ENCODE measurements at places on chromosomes 5 and 9.

GRCh38 chr9:112839331-112839730 lies 51.3 kb downstream of the SLC46A2 start:
- H3K27ac ChIP-seq: no peak overlapping the region
- no peak overlapping the region for H3K4me3 ChIP-seq
- DNase-seq: no peak
- H3K36me3 ChIP-seq: peaks cover 5% of the 10 kb centered on the region
- no peaks in the 10 kb centered on the region for H3K27me3 ChIP-seq
- H3K4me1 ChIP-seq: no peaks in the 10 kb centered on the region

DNA sequence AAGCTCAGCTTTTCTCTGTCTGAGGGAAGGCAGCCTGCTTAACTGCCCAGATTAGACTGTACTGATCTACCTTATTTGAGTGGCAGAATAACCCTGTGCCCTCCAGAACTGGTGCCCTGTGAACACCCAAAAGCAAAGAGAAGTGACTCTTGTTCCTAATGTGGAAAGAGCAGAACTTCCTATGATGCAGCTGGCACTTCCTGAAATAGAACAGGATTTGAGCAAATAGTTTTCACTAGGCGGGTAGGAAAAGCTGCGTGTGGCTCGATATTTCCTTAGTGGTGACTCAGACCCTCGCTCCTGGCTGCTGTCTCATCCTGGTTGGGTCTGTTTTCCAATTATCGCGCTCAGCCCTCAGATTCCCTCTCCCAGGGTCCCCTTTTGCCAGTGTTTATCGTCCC lies 89.9 kb downstream of the SH3TC2 start:
- DNase-seq: peak; percentile 83
- H3K4me1 ChIP-seq: peaks cover 56% of the 10 kb centered on the region
- H3K27me3 ChIP-seq: no peaks in the 10 kb centered on the region
- no peaks in the 10 kb centered on the region for H3K36me3 ChIP-seq

DNA sequence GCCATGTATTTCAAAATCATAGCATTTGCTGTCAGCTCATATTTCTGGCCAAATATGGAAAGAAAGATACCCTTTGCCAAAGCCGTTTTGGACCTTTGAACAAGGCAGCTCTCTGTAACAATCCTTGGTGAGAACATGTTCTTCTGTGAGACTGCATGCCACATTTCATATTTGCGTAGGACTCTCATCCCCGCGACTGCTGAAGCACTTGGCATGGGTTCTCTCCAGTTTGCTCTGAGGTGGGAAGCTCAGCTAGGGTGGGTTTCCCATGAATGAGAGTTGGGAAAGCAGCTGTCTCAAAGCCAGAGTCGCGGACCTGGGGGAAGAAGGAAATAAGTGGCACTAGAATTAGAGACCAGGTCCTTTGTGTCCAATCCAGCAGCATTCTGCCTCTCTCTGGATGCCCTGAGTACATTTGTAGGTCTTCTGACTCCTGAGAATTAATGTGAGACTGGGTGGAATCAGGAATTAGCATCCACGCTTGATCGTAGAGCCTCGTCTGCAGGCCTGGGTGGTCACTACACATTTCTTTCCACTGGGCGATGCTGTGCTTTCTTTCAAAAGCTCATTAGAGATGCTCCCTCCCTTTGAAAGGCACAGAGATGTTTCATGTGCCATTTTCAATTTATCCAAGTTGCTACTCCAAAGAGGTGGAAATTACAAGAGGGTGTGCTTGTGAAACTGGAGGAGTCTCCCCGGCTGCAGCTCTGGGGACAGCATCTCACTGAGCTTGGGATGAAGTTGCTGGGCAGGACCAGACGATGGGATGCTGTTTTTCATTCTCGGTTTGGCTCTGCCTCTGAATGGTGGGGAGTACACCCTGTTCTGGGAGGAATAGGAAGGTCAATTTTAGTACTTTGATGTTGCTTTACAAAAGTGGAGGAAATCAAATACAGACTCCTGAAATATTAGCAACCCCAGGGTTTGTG lies 197.2 kb downstream of the GADD45G start:
- no peaks in the 10 kb centered on the region for H3K36me3 ChIP-seq
- no peak overlapping the region for H3K27ac ChIP-seq
- no peak for DNase-seq

- H3K27me3 ChIP-seq: peaks cover 5% of the 10 kb centered on the region
- H3K4me3 ChIP-seq: no peak overlapping the region
- H3K4me1 ChIP-seq: no peaks in the 10 kb centered on the region
- H3K36me3 ChIP-seq: no peaks in the 10 kb centered on the region
- DNase-seq: no peak
Observed at GRCh38 chr9:92001244-92001643, 51.2 kb upstream of the ROR2 start.

DNA sequence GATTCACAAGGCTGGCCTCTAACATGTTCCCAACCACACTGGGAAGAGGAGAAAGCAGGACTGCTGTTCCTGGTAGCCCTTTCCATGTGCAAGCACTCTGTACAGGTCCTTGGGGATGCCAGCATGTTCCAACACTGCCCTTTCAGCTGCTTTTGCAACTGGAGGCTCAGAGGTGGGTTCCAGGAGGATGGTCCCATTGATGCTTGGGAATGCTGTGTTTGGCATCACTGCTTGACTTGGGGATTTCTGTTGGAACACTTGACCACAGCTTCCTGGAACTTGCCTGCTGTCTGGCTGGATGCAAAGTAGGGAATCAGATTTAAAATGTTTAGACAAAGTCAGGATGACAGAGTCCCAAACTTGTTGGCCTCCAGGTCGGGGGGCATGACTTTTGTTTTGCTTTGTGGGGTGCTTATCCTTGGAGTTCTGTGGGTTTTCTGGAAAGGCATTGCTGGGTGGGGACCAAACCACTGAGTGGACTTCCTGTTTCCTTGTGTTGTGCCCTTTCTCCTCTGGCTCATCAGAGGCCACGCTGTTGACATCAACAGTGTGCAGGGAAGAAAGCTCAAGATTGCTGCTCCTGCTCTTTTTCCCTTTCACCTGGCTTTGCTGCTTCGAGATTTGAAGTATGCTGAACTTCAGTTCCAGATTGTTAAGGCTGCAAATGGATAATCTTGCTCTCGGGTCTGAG lies 148.5 kb upstream of the RPS23 start:
- no peaks in the 10 kb centered on the region for H3K27me3 ChIP-seq
- no peak overlapping the region for H3K4me3 ChIP-seq
- H3K4me1 ChIP-seq: peaks cover 5% of the 10 kb centered on the region

- DNase-seq: no peak
- peaks cover 13% of the 10 kb centered on the region for H3K4me1 ChIP-seq
- H3K27me3 ChIP-seq: no peaks in the 10 kb centered on the region
- H3K4me3 ChIP-seq: no peak overlapping the region
- H3K36me3 ChIP-seq: no peaks in the 10 kb centered on the region
Observed at GRCh38 chr9:35651956-35652828, 1.5 kb upstream of the SIT1 start.

- DNase-seq: no peak
- peaks cover 15% of the 10 kb centered on the region for H3K36me3 ChIP-seq
- H3K27ac ChIP-seq: no peak overlapping the region
Observed at GRCh38 chr5:140420665-140421361, 19.2 kb downstream of the ANKHD1 start.

DNA sequence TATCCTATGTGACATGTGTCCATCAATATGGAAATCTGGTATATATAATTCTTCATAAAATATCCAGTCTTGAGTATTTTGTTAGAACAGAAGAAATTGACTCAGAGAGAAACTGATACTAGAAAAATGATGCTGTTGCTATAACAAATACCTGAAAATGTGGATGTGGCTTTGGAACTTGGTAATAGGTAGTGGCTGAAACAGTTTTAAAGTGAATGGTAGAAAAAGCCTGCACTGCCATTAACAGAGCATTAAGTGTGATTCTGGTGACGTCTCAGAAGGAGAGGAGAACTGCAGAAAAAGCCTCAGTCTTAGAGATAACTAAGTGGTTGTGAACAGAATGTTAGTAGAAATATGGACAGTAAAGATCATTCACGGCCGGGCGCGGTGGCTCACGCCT lies 634.9 kb upstream of the ZNF608 start:
- no peaks in the 10 kb centered on the region for H3K36me3 ChIP-seq
- no peak for DNase-seq

DNA sequence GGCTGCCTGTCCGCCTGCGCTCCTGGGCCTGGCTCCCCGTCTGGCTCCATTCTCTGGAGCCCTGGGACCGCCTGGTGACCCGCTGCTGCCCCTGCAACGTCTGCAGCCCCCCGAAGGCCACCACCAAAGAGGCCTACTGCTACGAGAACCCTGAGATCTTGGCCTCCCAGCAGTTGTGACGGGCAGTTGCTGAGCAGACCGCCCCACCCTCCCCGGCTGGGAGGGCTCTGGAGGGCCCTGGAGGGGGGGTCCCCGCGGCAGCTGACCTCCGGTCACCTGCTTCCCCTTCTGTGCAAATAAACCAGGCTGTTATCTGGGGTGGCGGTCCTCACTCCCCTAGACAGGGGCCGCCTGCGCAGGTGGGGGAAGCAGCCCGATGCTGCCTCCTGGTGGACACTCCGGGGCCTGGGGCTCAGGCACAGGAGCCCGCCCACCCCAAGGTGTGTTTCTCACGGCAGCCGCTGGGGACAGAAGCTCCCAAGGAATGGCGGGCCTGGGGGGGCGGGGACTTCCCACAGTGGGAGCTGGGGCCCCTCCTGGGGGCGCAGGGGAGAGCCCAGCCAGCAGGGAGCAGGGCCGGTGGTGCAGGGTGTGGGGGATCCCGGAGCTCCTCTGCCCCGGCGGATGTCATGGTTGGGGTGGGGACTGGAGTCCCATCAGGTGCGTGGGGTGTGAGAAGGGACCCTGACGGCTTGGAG lies 4.7 kb upstream of the TUBB4B start:
- H3K27me3 ChIP-seq: peaks cover 4% of the 10 kb centered on the region
- DNase-seq: no peak
- H3K4me3 ChIP-seq: no peak overlapping the region
- H3K36me3 ChIP-seq: no peaks in the 10 kb centered on the region
- no peak overlapping the region for H3K27ac ChIP-seq

DNA sequence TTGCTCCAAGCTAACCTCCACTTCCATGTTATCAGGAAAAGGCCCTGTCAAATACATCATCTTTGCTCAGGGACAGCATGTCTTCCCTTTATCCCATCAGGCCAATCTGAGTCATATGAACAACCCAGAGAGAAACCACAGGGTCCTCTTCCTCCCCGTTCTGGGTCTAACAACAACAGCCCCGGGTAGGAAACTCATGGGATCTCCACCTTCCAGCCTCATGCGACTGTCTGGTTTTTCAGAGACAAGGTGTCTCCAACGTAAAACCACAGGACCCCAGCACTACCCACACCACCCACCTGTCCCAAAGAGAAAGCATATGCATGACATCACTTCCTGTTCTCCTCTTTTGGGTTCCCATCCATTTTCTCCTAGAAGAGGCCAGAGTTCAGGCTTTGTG lies 217.9 kb downstream of the ENC1 start:
- peaks cover 14% of the 10 kb centered on the region for H3K4me1 ChIP-seq
- no peak overlapping the region for H3K27ac ChIP-seq
- DNase-seq: no peak
- H3K27me3 ChIP-seq: no peaks in the 10 kb centered on the region

DNA sequence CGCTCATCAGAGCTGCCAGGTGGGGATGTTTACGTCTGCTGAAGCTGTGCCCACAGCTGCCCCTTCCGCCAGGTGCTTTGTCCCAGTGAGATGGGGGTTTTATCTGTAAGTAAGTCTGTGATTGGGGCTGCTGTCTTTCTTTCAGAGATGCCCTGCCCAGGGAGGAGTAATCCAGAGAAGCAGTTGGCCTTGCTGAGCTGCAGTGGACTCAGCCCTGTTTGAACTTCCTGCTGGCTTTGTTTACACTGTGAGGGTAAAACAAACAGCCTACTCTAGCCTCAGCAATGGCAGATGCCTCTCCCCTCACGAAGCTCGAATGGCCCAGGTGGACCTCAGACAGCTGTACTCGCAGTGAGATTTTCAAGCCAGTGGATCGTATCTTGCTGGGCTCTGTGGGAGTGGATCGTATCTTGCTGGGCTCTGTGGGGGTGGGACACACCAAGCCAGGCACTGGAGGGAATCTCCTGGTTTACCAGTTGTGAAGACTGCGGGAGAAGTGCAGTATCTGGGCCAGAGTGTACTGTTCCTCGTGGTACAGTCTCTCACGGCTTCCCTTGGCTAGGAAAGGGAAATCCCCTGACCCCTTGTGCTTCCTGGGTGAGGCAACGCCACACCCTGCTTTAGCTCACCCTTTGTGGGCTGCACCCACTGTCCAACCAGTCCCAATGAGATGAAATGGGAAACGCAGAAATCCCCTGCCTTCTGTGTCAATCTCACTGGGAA lies 530.1 kb upstream of the DMAC1 start:
- no peak overlapping the region for H3K27ac ChIP-seq
- no peaks in the 10 kb centered on the region for H3K36me3 ChIP-seq
- H3K27me3 ChIP-seq: no peaks in the 10 kb centered on the region
- no peaks in the 10 kb centered on the region for H3K4me1 ChIP-seq

DNA sequence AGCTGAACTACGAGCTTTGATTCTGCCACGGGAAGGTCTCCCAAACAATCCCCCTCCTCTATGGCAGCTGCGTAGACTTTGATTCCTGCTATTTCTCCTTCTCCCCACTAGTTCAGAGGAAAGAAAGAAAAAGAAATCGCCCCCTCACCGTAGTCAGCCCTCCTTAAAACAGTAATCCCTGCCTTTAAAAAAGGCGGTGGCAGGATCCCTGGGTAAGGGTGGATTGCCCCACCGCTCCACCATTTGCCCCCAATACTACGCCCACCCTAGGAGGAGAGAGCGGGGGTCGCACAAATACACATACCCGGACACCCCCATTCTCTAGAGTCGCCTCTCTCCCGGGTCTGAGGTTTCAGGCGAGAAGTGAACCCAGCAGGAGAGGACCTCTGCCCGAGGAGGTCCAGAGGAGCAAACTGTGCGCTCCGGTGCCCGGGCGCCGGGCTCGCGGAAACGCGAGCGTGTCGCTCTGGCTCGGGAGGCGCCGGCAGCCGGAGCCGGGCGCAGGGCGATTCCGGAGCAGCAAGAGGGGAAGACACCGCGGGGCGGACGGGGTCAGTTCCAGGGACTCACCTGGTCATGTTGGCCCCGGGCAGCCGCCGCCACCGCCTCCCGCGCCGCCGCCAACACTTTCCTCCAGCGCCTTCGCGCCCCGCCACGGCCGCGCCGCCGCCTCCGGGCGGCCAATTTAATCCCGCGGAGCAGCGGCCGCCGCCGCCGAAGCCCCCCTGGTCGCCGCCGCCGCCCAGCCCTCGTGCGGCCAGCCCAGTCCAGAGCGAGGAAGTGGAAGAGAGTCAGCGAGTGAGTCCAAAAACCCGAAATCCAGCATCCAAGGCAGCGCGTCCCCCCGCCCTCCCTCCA lies 1057.7 kb upstream of the DMAC1 start:
- H3K4me3 ChIP-seq: peak overlapping the region; percentile 17
- no peak overlapping the region for H3K27ac ChIP-seq
- no peaks in the 10 kb centered on the region for H3K36me3 ChIP-seq
- H3K27me3 ChIP-seq: peaks cover 75% of the 10 kb centered on the region
- no peaks in the 10 kb centered on the region for H3K4me1 ChIP-seq
- no peak for DNase-seq

DNA sequence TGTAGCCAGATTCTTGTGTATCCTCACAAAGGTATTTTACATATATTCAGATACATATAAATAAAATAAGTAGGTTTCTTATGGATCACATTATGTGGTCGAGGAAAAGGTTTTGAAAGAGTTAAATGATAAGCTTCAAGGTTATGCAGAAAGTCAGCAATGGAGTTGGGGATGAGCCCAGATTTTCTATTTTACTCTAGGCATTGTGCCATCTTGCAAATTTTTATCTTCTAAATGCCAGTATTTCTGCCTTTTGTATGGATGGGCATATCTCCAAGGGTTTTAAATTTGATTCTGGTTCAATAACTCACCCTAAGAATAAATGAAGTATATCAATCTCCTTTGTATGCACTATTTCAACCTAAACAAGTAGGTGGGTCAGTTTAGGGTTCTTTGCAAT lies 410.7 kb downstream of the DMRTA1 start:
- DNase-seq: no peak
- H3K27ac ChIP-seq: no peak overlapping the region
- no peaks in the 10 kb centered on the region for H3K27me3 ChIP-seq
- no peaks in the 10 kb centered on the region for H3K4me1 ChIP-seq
- no peak overlapping the region for H3K4me3 ChIP-seq
- H3K36me3 ChIP-seq: no peaks in the 10 kb centered on the region

All from RWPE2 (cell line).